NT2/D1 (cell line): ENCODE measurements at places on chromosomes 11 and 22.

DNA sequence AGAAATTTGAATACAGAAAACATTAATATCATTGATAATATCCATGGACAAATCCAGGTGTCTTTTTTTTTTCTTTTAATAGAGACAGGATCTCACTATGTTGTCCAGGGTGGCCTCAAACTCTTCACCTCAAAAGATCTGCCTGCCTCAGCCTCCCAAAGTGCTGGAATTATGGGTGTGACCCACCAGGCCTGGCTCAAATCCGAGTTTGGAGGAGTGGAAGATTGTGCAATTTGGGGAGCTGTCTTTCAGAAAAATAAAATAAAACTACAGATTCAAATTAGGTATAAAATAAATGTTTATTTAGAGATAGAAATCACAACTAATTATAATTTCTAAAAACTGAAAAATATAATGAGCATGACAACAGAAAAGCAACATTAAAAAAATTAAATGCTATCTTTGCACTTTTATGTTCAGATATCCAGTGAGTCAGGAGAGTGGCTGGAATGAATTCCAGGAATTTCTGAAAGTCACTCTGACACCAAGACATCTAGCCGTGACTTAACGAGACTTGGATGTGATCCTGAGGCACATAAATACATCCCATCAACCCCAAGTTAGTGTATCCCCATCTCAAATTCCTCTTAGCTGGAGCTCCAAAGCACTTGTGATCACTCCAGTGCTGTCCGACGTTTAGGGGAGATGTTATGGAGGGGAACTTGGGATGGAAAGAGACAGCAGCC is 128.6 kb upstream of the THY1 start:
- DNase-seq: no peak

- DNase-seq: no peak
These were observed 32.2 kb downstream of the PARVA start for GRCh38 chr11:12409621-12410005.

DNA sequence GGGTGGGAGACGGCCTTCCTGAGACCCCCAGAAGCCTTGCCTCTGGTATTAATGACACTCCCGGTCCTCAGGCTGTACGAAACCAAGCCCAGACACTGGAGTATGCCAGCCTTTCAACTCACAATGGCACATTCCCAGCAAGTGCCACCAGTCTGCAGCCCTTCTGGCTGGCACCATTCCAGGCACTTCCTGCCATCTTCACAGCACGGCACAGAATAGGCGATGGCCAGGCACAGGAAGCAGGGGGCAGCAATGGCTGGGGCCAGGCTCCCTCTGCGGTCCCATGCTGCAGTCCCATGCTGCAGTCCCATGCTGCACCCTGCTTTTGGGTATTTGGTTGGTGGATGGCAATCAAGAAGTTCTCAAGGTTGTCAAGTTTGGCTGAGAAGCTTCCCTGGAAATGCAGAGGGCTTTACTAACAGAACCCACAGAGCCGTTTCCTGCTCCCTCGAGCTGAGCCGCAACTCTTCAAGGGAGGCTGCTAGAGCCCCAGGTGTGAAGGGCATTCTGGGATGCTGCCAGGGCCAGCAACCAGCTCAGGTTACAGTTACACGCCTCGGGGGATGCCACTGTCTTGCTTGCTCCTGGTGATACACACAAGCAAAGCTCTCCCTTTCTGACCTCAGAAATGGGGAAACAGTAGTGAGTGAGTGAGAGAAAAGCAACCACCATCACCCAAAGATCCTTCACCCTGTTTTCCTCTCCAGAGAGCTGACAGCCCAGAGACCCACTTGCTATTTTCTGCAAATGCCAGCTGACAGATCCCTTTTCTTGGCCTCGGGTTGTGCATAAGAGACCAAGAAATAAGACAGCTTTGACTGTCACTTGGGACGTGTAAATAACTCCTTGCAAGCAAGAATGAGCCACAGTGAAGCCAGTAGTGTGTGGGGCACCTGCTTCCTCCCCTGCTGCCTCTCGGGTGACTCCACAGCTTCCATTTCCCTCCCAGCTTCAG is 23.9 kb downstream of the LRFN4 start:
- DNase-seq: no peak

- DNase-seq: no peak
These were observed 3.4 kb downstream of the OR10V1 start for GRCh38 chr11:59710136-59710847.

- DNase-seq: no peak
These were observed 28.3 kb downstream of the POLDIP3 start for GRCh38 chr22:42586381-42586780.

GRCh38 chr11:11243590-11244469 is 109.2 kb downstream of the CSNK2A3 start:
- peak; percentile 35 for DNase-seq

GRCh38 chr11:35090125-35090524 is 48.8 kb upstream of the CD44 start:
- DNase-seq: no peak

DNA sequence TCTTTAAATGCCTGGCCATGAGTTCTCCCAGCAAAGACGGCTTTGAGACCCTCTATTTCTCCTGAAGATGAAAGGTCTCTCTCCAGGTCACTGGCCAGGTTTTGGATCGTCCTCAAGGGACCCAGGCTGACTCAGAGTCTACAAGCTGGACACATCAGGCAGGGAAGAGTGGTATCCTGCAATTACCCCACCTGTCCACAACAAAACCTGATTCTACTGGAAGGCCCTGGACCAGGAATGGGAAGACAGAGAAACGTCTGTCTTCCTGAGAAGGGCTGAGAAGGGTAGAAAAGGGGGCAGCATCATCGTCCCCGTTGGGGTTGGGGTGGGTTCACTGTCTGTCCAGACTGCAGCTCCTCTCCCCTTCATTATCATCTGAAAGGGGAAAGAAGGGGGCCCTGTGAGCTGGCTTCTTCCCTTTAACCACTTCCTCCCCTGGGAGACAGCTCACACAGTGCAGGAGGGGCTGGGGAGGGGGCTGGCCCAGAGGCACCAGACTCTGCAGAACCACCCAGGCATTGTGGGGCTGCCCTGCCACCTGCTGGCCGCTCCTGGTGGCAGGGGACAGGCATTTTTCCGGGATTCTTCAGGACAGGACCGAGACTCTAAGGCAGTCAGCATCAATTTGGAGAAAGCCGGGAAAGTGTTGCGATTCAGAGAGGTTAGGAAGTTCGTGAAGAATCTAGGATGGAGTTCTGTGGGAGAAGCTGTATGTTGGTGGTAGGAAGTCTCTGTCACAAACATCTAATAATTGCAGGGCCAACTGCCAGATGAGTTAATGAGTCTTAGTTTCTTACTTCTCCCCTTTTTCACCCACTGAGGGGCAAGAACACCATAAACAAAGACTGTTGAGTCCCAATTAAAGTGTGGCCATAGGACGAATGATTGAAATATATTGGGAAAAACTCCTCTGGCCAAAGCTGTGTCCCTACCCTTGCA is 57.6 kb downstream of the SYN3 start:
- peak; percentile 60 for DNase-seq

DNA sequence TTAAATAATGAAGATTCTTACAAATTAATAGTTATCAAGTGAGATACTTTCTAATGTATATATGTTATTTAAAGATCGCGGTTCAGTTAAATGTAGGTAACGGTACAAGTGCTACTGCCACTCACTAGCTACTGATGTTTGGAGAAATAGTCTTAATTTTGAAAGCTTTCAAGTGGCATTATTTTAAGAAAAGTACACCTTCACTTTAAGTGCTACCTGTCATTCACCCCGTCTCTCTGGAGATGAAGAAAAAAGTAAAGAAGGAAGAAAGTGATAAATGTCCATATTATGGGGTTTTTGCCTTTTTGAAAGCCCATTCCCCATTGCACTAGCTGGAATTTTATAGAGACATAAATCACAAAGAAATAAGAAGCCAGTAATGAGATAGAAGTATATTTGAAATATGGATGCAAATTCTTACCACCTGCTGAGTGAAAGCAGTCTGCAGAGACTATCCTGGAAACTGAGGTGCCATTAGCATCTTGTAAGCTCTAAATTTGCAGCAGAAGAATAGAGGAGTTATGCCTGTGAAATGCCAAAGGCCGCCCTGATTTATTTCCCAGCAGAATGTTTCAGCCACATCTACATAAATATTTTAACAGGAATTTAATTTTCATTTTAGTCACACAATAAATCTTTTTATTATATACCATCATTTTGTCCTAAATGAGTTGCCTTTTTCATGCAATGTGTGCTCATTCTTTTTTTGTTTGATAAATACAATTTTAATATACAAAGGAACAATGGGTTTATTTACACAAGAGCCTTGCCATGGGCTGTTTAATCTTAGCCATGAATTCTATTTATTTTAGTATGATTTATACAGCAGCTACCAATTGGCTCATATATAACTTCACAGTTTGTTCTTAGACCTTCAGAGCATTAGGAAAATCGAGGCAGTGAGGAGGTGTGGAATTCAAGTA is 489.9 kb upstream of the RAG2 start:
- no peak for DNase-seq

DNA sequence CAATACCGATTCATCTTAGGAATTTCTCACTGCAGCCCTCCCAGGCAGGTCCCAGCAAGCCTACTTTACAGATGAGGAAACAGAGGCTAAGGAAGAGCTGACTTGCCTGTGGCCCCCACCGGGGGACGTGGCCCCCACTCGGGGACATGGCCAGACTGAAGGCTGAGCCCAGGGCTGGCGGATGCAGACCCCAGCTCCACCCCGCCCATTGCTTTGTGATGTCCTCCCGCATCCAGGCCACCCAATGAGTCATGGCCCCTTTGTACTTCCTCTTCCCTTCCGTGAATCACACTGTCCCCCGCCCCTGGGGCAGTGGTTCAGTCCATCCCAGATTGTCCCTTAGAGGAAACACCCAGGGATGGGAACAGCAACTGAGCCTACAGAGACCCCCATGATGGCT is 116.0 kb upstream of the ANO1 start:
- DNase-seq: no peak

DNA sequence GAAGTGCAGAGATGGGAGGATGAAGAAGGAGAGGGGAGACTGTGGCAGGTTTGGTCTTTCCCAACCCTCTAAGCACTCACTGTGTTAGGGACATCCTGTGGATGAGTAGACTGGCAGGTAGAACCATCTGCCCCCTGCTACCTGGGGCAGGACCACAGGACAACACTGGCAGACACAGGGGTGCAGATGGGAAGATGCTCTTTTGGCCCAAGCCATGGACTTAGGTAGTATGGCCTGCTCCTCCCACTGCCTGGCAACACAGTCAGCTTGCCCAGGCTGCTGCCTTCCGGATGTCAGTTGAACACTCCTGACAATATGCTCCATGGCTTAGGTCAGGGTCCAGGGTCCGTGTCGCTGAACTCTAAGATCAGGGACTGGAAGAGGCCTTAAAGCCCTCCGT is 140.7 kb upstream of the NAV2 start:
- DNase-seq: no peak

DNA sequence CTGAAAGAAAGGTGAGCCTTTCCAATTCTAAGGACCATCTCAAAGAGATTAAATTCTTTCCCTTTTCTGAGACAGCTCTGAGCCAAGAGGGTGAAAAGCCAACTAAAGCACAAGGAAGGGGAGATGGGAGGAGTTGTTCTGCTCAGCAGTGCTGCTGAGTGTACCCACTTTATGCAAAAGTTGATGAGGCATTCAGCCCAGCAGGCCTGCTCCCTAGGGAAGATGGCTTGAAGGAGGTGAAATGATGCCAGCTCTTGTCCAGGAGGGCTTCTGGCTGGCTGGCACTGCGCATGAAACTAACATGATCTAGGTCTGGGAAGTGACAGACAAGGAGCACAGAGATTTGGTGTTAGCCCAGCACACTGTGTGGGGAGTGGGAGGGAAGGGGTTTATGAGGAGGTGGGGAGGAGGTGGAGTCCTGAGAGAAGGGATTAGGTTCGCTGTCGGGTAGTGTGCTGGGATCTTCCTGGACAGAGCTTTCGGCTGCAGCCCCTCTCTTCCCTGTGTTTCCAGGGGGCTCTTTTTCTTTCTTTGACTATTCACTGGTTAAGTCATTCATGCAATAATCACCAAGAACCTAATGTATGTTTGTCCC is 225.5 kb upstream of the NARS2 start:
- no peak for DNase-seq

GRCh38 chr11:113572136-113572735 is 97.0 kb upstream of the DRD2 start:
- DNase-seq: no peak

DNA sequence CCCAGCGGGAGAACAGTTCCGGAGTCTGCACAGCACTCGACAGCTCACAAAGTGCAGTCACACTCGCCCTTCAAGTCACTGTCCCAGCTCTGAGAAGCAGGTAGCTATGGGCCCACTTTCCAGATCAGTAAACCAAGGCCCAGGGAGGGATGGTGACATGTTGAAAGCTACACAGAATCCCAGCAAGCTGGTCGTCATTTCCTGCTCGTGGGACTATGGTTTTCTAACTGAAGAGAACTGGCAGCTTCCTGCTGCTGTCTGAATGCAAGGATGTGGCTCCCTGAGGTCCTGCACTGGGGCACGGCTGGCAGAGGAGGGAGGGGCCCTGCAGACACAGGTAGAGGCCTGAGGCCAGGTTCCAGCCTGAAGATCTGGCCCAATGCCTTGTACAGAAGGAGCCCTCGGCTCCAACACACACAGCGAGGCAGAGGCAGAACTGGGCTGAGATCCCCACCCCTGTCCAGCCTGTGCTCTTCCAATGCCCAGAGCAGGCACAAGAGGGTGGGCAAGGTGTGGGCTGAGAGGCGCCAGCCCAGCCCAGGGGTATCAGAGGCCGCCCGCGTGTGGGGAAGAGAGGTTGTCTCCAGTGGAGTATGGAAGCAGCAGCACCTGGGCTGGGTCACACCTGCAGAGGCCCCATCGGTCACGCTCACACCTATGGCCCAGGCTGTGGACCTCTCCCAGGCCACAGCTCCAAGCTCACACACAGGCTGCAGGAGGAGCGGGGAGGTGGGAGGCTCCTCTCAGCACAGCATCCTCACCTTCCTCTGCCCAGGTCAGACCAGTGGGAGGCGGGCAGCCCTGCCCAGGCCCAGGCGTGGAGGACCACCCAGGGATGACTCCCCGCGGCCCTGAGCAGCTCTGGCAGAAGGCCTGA is 119.2 kb downstream of the PHF21B start:
- no peak for DNase-seq

GRCh38 chr11:65298655-65299179 is 15.9 kb upstream of the CDC42EP2 start:
- DNase-seq: no peak

GRCh38 chr11:69120096-69120875 is 35.4 kb upstream of the SMIM38 start:
- DNase-seq: no peak

- DNase-seq: no peak
These were observed 74.1 kb upstream of the CSNK2A3 start for GRCh38 chr11:11427140-11427539.

DNA sequence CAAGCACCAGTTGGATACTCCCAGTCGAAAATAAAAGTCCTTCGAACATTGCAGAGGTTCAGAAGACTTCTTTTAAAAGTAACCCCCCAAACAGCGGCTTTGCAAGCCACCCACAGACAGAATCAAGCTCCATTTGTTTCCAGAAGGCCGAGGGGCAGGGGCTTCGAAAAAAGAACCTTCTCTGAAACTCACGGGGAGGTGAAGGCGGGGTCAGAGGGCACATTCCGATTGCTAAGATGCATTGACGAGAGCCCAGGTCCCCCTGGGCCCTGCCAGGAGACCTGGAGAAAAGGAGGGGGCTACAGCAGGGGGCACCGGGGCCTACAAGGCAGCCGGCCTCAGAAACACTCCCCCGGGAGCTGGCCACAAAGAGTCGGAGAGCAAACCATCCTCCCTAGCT is 306.8 kb downstream of the MN1 start:
- DNase-seq: no peak
